ENCODE measurements at places on chromosomes 7 and 10. TPM values are rescaled to one million over a fixed set of nuclear protein-coding genes. Genes with fewer than 3 reads are reported as not detected.

The LLCFC1 gene
- total RNA-seq: not detected

The MTURN gene
- 5.6 TPM for total RNA-seq

The LRRD1 gene
- not detected for total RNA-seq

The ATP6V1F gene
- total RNA-seq: 251 TPM

The INMT gene
- total RNA-seq: not detected
